ENCODE measurements at places on chromosomes 12 and 14.

- no peak for DNase-seq
Measured at GRCh38 chr12:76069339-76069738, 15.1 kb downstream of the NAP1L1 start.

GRCh38 chr12:131057211-131057721 lies 103.6 kb downstream of the ADGRD1 start:
- no peak for DNase-seq

GRCh38 chr14:102318781-102319276 lies 717 bp upstream of the ZNF839 start:
- DNase-seq, result no peak

DNA sequence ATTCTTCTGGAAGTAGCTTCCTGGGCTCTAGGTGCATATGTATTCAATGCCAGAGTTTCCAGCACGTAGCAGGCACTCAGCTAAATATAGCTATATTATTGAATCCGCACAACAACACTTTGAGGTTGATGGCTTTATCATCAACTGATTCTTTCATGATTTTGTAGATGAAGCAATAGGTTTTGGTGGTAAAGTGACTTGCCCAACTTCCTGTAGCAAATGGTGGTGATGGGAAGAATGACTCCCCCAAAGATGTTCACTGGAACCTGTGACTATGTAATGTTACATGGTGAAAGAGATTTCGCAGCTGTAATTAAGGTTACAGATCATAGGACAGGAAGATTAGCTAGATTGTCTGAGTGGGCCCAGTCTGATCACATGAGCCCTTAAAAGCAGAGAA lies 3.2 kb downstream of the TDRD9 start:
- no peak for DNase-seq

DNA sequence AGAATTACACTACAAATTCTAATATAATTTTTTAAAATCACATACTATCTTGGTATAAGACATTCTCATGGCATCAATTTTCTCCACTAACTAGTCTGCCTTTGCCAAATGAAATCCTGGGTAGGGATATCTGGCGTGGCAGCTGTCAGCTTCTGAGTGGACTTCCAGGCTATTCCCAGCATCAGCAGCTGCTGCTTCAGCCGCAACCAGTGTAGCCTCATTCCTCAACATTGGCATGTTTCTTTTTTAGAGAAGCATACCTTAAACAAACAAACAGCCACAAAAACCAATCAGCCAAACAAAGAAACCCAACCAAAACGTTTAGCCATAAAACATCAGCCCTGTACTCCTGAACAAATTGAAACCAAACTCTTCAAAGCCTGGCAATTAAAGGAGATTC lies 235.8 kb downstream of the SSPN start:
- no peak for DNase-seq

DNA sequence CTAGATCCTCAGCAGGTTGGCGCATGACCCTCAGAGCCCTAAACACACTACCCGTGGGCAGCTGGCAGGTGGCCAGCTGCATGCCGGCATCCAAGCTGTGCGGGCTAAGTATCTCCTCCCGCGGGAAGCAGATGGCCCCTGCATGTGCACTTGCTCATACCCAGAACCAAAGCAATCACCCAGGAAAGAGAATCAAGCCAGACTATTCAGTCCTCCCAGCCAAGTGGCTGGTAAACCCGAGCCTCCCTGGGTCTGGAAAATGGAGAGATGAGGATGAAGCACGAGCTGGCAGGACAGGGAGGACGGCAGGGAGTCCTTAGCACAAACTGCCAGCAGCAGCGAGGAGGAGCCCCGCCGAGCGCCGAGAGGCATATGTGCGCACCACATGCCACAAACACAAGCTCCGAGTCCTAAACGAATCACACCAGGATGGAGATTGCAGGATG lies 139.7 kb downstream of the RIMBP2 start:
- DNase-seq, result no peak

DNA sequence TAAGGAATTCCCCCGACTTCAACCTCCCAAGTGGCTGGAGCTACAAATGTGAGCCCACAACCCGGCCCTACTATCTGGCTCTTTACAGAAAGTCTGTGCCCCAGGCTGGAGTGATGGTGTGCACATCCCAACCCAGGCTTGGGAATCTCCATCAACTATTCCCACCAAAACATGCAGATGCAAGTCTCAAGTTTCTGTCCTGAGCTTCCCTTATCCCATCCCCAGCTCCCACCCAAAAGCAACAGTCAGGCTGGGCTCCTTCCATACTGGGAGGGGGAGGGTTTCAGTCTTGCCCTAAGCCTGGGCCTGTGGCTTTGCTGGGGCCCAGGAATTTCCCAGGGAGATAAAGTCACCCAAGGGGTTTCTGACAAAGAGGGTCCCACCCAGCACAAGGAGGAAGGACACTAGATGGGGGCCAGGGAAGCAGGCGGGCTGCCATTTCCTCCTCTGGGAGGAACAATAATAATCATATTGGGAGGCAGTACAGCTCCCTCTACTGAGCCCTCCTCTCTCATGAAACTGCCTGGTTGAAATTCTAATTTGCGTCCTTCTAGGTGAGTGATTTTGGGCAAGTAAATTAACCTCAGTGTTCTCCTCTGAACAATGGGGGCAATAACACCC lies 8.0 kb downstream of the SLC8B1 start:
- no peak for DNase-seq

GRCh38 chr14:102565331-102565887 lies 27.0 kb upstream of the RCOR1 start:
- DNase-seq, result no peak

- DNase-seq, result no peak
Measured at GRCh38 chr12:52355176-52355575, 12.1 kb downstream of the KRT85 start.

DNA sequence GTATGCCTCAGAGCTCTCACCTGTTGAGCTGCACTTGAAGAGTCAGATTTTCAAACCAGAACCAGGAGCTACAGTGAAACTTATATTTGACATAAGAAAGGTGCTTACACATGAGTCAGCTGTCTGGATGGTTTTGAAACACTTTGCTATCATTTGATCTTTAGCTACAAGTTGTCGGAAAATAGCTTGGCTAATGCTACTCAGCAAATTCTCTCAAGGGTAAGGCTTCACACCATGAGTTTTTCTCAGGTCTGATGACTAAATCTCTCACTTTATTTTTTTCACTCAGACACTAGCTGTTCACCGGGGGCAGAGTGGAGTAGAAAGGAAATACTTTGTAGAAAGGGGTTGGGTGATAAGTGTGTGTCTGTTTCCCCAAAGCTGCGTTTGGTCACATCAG lies 171.8 kb downstream of the FLRT2 start:
- DNase-seq, result no peak

GRCh38 chr12:130200445-130200844 lies 38.2 kb downstream of the FZD10 start:
- DNase-seq, result no peak

GRCh38 chr12:124920353-124920935 lies 6.0 kb upstream of the UBC start:
- DNase-seq, result no peak

- no peak for DNase-seq
Measured at GRCh38 chr14:99699861-99700260, 15.8 kb downstream of the CYP46A1 start.

GRCh38 chr14:91328313-91329050 lies 84.0 kb upstream of the GPR68 start:
- no peak for DNase-seq

DNA sequence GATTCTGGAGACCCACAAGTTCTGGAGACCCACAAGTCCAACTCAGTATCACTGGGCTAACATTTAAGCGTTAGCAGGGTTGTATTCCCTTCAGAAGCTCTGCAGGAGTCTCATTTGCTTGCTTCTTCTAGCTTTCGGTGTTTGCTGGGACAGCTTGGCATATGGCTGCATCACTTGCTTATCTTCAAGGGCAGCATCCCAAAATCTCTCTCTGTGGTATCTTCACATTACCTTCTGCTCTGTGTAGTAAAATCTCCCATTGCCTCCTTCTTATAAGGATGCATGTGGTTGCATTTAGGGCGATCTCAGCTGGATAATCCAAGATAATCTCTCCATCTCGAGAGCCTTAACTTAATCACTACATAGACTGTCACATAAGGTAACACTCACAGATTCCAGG lies 7.3 kb upstream of the CNTN1 start:
- no peak for DNase-seq

GRCh38 chr12:4168036-4168435 lies 105.5 kb upstream of the CCND2 start:
- no peak for DNase-seq

GRCh38 chr14:76826122-76826521 lies at the start of gene LRRC74A:
LRRC74A (plus strand) TSS chr14:76826408; CDS start chr14:76826698, 290 bp downstream.
- no peak for DNase-seq

DNA sequence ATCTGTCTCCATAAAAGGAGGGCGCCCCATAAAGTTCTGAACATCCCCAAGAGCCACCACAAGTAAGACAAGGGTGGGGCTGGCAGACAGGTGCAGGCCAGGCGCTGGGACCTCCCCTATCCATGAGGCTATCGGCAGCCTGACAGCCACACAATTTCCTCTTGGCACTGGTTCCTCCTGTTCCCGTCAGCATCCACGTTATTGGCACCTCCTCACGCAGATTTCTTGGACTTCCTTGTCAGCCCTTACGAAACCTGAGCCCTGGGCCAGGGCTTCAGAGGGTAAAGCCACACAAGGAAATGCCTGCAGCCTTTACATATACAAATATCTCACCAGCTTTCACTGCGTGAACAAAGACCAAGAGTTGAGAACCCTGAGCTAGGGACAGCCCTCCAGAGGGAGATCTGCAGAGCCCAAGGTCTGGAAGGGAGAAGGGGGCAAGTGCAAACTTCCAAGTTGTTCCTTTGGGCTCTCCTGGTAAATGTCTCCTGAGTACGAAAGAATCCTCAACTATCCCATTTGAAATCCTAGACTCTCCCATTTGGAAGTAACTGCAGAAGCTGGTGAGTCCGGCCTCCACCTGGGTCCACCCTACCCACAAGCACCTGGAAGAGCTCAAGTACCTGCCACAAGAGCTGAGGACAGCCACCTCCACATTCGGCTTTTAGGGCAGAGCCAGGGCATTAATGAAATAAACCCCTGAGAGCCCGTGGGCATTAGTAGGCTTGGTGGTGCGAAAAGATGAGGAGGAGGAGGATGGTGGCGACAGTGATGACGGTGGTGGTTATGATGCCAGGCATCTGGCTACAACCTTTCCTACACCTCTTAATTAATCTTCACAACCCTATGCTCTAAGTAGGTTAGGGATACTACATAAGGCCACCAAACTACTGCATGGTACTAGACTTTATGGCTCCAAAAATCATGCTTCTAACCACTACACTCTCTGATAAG lies 5.5 kb upstream of the TC2N start:
- no peak for DNase-seq

GRCh38 chr12:114193474-114193873 lies 212.5 kb downstream of the TBX5 start:
- no peak for DNase-seq

DNA sequence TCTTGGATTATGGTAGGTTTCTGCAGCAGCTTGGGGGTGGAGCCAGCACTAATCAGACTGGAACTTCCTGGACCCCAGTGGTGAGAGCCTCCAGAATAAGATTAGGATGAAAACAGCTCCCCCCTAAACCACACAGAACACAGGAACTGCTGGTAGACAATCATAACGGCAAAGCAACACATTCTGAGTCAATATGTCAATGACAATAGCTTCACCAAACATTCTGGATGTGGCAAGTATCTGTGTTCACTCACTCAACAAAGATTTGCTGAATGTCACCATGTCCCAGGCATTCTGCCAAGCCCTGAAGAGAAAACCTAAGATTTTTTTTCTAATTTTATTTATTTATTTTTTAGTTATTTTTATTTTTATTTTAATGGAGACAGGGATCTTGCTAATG lies 65.2 kb downstream of the LRRC74A start:
- DNase-seq, result no peak

DNA sequence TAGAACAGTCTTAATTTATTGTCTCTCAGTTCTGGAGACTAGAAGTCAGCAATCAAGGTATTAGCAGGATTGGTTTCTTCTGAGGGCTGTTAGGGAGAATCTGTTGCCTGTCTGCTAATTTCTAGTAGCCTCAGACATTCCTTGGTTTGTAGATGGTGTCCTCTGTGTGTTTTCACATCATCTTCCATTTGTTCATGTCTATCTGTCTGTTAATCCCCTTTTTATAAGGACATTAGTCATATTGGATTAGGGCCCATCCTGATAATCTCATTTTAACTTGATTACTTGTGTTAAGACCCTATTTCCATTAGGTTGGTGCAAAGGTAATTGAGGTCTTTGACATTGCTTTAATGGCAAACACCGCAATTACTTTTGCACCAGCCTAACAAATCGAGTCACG lies 34.3 kb downstream of the TBC1D15 start:
- no peak for DNase-seq

DNA sequence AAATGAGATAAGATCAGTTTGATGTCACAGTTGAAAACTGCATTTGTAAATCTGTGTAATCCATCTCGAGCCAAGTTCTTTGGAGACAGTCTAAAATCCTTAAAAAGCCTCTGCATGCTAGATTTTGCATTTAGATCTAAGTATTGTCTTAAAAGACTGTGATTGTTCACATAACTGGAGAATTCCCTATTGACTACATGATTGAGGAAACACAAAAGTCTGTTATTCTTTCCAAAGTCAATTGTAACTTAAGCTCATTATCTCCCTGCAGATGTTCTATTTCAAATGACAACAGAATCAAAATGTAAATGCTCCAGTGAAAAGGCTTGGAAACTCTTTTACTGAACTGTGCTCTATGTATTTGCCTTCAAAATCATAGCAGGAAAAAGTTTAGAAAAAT lies 77.8 kb downstream of the MYF5 start:
- no peak for DNase-seq

DNA sequence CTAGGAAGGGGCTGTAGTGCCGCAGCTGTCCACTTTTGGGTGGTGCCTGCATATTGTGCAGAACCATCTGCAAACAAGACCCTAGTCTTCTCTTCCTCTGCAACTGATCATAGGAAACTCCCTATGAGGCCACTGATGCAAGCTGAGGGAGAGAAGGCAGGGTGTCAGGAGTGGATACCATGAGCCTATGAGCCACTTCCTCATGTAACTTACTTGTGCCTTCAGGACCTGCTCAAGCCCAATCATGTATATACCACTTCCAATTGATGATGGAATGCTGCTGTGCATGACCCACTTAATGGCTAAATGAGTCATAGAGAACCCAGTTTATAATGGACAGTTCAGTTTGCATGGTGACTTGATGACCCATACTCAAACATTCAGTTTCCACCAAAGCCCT lies 107.9 kb downstream of the ALG10B start:
- no peak for DNase-seq

DNA sequence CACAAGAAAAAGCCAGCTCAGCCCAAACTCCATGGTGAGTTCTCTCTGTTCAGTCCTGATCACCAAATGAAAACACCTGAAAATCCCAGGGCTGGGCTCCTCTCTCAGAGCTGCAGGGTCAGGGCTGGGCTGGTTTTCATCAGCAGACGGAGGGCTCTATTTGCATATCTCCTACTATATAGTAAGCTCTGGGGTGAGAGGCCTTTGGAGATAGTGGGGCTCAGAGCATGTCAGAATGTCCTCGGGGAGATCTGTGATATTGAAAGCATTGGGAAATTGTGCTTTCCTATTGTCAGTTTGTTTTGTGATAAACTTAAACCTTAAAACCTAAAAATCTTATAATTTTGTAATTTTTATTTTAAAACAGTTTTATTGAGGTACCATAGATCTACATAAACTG lies 742.6 kb downstream of the TMEM121 start:
- no peak for DNase-seq

Measured in stimulated activated CD4-positive, alpha-beta T cell treated with anti-CD3 and anti-CD28 coated beads, Interleukin-1b, Interleukin-23, amount 100 ng/mL, for 1 hour (primary cell).